ENCODE measurements at places on chromosomes 2 and 18.

GRCh38 chr2:55628931-55629330 is 11.5 kb upstream of the PPP4R3B start:
- no peak for DNase-seq

DNA sequence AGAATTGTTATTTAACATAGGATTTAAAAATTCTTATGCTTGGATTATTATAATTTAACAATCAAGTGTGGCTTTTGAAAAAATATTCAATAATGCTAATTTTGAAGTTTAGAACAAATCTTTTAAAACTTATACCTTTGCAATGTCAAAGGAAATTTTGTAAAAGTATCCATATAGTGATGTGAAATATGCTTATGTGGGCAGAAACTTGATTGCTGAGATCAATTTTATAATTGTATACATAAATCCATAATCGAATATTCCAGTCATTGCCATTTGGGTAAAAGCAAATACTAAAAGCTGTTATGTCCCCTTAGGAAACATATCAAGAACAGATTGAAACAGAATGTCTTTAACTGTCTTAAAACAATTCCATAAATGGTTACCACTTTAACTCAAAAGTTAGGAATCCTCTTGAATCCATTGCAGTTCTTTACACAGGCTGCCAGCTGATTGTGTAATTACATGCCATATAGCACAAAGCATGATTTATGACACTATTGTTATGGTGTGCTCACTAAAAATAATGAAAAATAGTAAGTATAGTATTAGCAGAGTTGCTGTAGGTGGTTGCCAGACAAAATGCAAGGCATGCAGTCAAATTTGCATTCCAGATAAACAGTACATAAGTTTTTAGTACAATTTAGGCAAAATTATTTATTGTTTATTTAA is 24.2 kb downstream of the PLCL1 start:
- DNase-seq: no peak

GRCh38 chr2:67210430-67210829 is 186.7 kb upstream of the ETAA1 start:
- DNase-seq: no peak

DNA sequence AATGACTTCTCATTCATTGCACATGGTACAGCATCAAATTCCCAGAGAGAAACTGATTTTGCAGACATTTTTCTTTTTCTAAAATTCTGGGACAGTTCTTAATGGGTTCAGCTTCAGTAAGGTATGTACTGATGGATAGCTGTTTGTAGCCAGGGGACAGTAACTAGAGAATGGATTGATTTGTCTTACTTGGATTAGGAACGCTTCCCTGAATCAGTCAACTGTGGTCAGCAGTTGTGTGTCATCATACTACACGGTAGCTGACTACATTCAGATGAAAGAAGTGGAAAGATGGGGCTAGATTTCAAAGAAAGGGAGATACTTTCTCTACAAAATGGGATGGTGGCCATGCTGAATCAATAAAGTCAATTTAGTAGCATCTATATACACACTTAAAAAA is 431.4 kb downstream of the GRB14 start:
- no peak for DNase-seq

GRCh38 chr2:53130441-53130943 is 637.1 kb upstream of the CHAC2 start:
- no peak for DNase-seq

GRCh38 chr2:62267696-62268095 is 71.8 kb downstream of the B3GNT2 start:
- no peak for DNase-seq

DNA sequence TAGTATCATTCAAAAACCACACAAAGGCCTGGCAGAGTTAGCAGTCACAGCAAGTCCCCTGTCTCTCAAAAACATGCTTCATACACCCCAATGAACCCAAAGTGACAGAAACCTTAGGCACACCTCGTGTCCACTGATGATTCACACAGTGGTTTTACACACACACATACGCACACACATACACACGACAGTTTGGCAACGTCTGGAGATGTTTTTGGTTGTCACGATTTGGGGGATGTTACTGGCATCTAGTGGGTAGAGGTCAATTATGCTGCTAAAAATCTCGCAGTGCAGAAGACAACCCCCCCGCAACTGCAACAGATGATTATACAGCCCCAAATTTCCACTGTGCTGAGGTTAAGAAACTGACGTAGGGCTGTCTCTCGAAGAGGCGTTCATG is 72.9 kb upstream of the PARD3B start:
- no peak for DNase-seq

GRCh38 chr18:7152440-7152839 is 34.8 kb upstream of the LAMA1 start:
- DNase-seq: no peak

DNA sequence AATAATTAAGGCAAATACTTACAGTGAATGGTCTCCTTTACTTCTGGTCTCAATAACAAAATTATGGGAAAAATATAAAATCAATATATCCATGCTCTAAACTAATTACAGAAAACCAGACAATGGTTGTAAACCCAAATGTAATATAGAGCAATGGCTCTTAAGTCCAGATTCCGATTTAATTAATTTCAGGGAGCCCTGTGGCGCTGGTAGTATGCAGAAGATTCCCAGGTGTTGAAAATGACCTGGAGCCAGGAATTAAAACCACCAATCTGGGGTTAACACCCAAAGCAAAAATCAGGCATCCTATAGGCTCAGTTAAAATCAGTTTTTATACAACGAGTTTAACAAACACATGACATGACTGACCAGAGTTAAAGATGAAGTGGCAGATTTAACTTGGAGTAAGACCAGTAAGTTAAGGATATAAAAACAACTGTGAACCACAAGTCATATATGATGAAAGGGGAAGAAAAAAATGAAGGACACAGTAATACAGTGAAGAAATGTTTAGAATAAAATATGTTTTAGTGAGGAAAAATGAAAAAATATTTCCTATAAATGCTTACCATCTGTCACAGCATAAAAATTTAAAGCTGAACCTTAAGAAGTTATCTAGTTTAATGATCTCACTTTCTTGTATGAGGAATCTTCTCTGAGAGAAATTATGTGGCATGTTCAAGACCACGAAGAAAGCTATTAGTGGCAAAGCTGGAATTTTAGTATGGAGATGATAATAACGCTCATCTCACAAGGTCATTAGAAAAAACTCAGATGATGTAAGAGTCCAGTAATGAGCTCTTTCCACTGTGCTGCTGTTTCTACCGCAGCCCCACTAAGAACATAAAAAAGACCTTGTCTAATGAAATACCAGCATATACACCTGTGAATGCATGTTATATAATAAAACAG is 45.8 kb upstream of the FLACC1 start:
- no peak for DNase-seq

DNA sequence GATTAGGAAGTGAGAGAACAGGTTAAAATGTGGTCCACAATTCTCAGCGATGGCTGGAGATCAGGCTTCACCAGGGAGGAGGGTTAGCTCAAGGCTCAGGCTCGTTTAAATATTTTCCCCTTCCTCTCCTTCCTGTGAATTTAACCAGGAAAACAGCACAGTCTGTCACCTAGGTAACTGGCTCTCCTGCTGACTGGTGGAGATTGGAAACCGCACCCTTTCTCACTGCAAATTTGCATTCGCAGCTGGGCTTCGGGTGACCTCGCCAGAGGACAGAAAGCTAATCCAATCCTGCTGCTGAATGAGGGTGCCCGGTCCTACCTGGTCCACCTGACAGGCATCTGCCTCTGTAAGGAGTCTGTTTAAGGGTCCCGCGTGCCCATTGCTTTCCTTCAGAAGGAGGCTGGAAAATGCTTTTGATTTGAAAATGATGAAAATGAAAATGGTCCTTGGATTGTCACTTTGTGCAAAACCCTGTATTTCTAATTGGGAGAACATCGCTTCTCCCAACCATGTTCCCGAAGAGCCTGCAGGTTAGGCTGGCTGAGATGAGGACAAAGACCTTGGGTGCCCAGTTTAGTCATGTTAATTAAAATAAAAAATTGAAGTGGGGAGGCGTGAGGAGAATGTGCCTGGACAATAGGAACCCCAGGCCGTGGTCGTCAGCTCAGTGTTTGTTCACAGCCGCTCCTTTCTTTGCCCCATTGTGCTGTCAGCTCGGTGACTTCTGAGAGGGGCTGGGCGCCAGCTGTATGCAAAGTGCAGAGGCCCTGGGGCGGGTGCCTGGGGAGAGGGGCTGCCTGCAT is 43.4 kb upstream of the MTCL1 start:
- peak; percentile 72 for DNase-seq

GRCh38 chr2:238053191-238053776 is 7.5 kb upstream of the SCLY start:
- DNase-seq: no peak

DNA sequence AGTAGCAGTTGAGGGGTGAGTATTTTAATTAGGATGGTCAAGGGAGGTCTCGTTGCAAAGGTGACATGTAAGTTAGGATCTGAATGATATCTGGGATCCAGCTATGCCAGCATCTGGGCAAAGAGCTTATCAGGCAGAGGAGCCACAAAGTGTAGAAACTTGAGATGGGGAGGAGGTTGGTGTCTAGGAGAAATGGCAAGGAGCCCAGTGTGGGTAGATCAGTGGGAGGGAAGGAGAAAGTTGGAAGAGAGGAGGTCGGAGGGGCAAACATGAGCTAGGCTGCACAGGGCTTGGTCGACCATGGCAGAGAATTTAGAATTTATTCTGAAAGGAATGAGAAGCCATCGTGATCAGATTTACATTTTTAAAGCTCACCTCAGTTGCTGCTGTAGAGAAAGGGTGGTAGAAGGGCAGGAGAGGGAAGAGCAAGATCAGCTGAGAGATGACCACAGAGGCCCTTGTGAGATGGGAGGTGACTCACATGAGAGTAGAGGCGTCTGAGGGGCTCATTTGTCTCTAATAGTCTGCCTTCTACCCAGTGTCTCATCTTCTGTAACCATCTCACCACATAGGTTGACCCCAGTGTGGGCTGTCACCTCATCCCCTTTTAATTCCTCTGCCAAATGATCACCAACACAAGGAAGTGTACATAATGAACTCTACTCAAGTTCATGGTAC is 170.0 kb downstream of the ETAA1 start:
- DNase-seq: no peak

DNA sequence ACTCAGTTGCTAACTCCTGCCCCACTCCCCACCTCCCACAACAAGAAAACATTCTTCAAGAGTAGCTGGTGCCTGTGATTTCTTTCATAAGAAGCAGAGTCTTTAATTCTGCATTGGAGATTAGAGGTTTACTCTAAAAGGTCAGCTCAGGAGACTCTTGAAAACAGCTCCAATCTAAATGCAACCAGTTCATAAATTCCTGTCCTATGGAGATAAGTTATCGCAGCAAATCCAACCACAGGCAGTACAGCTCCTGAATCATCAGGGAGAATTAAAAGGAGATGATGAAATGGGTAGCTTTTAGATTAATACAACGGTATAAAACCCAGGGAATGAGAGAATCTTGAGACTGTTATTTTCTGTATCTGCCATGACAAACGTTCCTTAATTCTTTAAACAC is 130.7 kb downstream of the SOCS6 start:
- no peak for DNase-seq

DNA sequence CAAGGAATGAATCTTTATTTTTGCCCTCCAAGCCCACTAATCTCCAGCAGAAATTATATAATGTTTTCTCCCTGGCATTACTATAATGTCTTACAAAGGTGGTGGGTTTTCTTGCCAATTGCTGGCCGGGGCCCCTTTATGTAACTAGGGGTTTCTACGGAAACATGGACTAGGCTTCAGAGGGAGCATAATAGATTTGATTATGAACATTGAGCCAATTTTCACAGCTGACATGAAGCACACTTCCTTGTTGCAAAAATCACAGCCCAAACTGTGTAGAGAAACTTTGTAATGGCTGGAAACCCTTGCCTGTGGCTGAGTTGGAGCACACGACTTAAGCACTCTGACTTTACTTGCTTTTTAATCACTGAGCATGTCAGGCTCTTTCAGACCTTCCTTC is 3.8 kb upstream of the CYRIA start:
- no peak for DNase-seq

DNA sequence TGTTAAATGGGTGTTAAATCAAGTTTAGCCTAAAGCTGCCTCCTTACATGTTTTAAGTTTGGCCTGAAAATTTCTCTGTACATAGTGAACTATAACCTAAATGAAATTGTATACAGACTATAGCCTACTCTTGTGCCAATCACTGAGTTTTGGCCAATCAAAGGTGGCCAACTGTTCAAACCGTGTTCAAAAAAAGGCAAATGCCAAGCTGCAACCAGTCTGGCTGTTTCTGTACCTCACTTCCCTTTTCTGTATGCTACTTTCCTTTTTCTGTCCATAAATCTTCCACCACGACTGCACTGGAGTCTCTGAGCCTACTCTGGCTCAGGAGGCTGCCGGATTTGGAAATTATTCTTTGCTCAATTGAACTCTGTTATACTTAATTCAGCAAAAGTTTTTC is 121.0 kb downstream of the SPOPL start:
- DNase-seq: no peak

- no peak for DNase-seq
Observed at GRCh38 chr2:128433911-128434550, 115.4 kb upstream of the HS6ST1 start.

DNA sequence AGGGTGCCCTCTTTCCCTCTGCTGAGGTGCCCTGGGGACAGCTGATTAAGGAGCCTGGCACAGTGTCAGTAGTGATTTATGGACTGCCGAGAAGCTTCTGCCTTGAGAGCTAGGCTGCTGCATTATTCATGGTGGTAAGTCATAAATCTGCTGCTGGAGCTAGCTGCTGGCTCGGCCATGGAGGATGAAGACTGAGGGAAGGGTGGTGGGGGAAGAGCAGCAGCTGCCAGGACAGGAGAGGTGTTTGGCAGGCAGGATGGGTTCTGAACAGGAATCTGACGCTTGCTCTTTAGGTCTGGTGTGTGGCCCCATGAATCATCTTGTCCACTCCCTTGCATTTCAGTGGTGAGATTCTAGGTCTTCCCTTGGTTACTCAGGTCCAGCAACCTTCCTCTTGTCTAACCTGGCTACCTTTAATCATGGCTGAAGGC is 296.3 kb downstream of the DYSF start:
- DNase-seq: peak; percentile 45

DNA sequence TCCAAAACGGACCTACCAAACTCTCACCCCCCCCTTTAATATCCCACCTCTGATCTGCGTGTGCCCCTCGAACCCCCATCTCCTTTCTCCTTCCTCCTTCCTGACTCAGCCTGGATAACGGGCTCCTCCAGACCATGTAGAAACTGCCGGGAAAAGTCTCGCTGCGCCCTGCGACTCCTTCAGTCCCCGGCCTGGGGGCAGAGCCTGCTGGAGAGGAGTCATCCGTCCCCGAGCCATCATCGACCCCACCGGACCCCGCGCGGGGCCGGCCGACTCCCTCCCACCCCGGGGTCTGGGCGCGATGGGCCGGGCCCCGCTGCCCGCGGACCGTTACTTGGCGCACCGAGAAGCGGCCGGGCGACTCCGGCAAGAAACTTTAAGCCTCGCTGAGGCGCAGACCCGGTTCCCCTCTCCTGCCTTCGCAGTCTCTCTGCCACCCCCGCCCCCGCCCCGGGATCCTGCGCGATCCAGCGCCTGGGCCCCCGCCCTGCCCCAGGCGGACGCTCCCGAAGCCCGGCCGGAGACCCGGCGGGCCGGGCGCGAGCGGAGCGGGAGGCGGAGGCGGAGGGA is 3.4 kb downstream of the ZEB2 start:
- DNase-seq: peak; percentile 72

- DNase-seq: no peak
Observed at GRCh38 chr2:122100346-122100745, 344.9 kb downstream of the TSN start.

GRCh38 chr2:55498582-55498981 is 20.9 kb upstream of the CFAP36 start:
- DNase-seq: no peak
